Right ventricle myocardium inferior (tissue), 1 donor: ENCODE measurements at places on chromosomes 1 and 21. TPM values are rescaled to one million over a fixed set of nuclear protein-coding genes. Genes with fewer than 3 reads are reported as not detected.

DNA sequence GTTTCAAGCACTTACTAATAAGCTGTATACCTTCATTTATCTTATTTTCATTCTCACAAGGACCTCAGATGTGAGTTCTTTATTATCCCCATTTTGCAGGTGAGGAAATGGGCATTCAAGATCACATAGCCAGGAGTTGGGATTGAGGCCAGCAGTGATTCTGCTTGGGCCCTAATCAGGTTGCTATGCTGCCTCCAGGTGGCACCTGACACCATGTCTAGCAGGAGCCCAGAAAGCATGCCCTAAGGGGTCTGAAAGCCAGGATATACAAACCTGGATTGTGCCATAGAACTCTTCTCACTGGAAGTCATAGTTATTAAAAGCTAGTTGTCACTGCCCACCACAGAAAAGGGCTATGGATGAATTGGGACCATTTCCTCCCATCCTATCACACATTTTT, 61.1 kb downstream of the FYB2 start:
- no peak for DNase-seq

The TDRD5 gene
- total RNA-seq: not detected

GRCh38 chr1:225654277-225654597, 1.3 kb upstream of the ENAH start:
- no peak for DNase-seq

The CELA3A gene
- total RNA-seq: not detected

The PGLYRP3 gene
- not detected for total RNA-seq

GRCh38 chr1:110188035-110188618, 22.0 kb upstream of the KCNC4 start:
- no peak for DNase-seq

- no peak for DNase-seq
Observed at GRCh38 chr21:27306206-27306605, 339.3 kb upstream of the ADAMTS5 start.

The IL10 gene
- total RNA-seq: 0.54 TPM

DNA sequence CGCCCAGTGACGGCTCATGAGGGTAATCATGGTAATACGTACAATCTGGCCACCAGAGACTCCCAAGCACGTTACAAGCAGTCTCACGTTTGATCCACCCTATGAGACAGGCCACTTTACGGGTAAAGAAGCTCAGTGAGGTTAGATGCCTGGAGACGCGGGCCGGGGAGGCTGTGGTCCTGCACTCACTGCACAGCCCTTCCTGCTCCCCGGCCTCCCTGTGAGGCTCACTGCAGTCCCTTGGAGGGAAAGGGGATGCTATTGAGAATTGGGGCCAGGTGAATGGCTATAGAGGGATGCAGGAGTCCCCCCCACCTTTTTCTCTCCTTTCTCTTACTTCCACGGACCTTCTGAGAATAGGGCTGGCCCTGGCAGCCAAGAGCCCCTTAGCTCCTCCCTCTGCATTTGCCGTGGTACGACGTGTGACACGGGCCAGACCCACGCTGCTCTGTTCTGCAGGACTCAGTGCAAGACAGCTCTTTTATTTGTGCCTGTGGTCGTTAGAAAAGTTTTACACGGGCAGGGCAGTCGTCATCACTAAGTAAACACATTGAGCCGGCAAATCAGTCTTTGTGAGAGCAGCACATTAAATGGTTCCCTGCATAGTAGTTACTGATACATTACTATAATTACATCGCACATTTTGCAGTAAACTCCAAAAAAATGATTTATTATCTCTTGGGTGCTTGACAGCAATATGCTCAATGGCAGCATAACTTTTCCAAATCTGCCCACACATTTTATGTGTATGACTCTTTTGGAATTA, 18.8 kb downstream of the KIF26B start:
- DNase-seq: no peak

- DNase-seq: no peak
Observed at GRCh38 chr1:8230292-8230621, 87.7 kb upstream of the SLC45A1 start.

The LIPI gene
- total RNA-seq: not detected

DNA sequence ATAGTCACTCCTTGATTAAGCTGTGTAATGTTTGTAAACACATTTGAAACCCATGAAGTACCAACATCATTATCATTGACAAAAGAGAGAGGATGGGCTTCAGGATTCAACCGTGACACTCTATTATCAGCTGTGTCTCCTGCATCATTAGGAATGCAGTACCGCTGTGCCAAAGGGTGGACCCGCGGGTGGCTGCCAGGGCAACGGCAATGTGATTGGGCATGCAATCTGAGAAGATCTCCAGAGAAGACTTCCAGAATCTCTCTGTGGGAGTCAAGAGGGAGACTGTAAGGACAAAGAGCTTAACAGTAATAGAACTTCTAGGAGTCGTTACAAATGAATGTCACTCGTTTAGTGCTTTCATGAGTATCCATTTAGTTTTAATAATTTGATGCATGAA, 97.9 kb downstream of the USH2A start:
- no peak for DNase-seq

The C1orf167 gene
- 5.0 TPM for total RNA-seq

The DDX59 gene
- total RNA-seq: 12.7 TPM

DNA sequence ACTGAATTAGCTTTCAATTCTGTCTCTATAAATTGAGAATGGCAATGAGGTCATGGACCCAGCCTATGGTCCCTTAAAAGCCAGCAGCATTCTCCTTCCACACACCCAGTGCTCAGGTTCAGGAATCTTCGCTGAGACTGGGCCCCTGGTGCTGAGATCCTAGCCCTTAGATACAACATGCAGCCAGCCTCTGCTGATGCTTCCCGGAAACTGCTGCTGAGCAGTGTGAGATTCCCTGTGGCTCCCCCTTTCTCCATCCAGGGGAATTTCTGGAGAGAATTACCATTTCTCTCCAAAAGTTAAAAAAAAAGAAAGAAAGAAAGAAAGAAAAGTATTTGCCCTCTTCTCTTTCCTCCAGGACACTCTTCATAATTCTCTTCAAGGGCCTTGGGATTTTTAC, 31.7 kb upstream of the RALGPS2 start:
- no peak for DNase-seq

DNA sequence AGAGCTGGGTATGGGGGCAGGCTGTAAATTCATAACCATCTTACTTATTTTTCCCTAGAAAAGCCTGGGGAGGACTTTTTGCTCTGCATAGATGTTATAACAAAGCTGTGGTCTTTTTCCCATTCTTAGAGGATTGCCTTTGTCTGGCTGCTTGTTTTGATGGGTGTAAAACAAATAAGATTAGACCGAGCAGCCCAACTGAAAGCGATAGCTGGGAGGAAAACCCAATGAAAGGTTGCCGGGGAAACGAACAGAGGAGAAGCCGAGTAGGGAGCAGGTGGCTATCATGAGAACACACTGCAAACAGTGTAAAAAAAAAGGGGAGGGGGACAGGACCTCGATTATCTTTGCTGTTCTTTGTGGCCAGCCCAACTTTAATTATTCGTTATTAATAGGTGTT, 1.9 kb downstream of the ELAVL4 start:
- no peak for DNase-seq

The RAD54L gene
- 0.73 TPM for total RNA-seq

The CELA2A gene
- not detected for total RNA-seq

The DEPDC1 gene
- 0.43 TPM for total RNA-seq

GRCh38 chr1:60886793-60887331, 195.5 kb upstream of the NFIA start:
- DNase-seq: no peak

GRCh38 chr1:201436969-201437368, 15.4 kb upstream of the TNNI1 start:
- no peak for DNase-seq

The TSPAN2 gene
- total RNA-seq: 10.3 TPM

DNA sequence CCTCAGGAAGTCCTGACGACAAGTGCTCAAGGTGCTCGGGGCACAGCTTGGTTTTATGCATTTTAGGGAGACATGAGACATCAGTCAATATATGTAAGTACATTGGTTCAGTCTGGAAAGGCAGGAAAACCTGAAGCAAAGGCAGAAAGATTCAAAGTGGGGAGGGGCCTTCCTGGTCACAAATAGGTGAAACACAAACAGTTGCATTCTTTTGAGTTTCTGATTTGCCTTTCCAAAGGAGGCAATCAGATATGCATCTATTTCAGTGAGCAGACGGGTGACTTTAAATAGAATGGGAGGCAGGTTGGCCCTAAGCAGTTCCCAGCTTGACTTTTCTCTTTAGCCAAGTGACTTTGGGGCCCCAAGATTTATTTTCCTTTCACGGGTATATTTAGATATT, 8.9 kb upstream of the RNF187 start:
- no peak for DNase-seq

- no peak for DNase-seq
Observed at GRCh38 chr1:95408507-95409136, 174.6 kb downstream of the RWDD3 start.

The OPTC gene
- not detected for total RNA-seq

- no peak for DNase-seq
Observed at GRCh38 chr1:34684266-34684665, 70.6 kb upstream of the GJB5 start.

GRCh38 chr1:20399196-20399595, 86.8 kb downstream of the CAMK2N1 start:
- DNase-seq: no peak

GRCh38 chr1:80629304-80629837, 1171.4 kb upstream of the ADGRL2 start:
- no peak for DNase-seq

DNA sequence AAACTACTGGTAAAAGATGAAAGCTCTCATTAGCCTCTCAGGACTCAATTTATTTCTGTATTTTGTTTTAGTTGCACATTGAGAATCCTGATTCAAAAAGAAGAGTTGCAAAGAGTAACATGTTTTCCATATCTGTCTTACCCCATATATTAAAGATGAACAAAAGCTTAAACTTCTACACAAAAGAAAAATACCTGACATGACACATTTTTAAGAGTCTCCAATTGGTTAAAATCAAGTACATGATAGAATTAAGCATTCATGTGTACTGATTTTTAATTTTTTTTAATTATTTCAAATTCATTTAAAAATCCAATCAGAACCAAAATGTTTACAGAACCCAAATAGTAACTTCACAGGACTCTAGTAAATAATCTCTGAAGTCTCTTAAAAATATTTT, 72.0 kb downstream of the FOXJ3 start:
- DNase-seq: no peak

- no peak for DNase-seq
Observed at GRCh38 chr21:46639489-46640386, 4.3 kb downstream of the PRMT2 start.

The CHI3L2 gene
- 7.5 TPM for total RNA-seq

The BATF3 gene
- 1.2 TPM for total RNA-seq

DNA sequence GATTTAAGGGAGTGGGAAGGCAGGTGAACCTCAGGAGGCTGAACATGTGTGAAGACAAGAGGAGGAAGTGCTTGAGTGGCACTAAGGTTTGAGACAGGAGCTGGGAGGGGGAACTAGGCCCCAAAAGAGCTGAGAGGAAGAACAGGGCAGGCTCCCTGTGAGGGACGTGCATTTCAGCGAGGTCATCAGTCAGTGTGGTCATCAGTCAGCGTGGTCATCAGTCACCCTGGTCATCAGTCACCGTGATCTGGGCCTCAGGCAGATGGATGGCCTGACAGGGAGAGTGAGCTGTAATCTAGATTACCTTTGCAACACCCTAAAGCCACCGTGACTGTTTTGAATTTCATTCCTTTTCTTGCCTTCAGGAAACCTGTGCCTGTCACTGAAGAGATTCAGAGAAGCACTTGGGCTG, 29.1 kb downstream of the VTCN1 start:
- no peak for DNase-seq

GRCh38 chr1:203693721-203694120, 67.1 kb downstream of the ATP2B4 start:
- no peak for DNase-seq

- no peak for DNase-seq
Observed at GRCh38 chr1:203147376-203147775, 19.9 kb downstream of the ADORA1 start.

- DNase-seq: peak; percentile 72
Observed at GRCh38 chr1:201714542-201715329, 114.2 kb upstream of the IPO9 start.

DNA sequence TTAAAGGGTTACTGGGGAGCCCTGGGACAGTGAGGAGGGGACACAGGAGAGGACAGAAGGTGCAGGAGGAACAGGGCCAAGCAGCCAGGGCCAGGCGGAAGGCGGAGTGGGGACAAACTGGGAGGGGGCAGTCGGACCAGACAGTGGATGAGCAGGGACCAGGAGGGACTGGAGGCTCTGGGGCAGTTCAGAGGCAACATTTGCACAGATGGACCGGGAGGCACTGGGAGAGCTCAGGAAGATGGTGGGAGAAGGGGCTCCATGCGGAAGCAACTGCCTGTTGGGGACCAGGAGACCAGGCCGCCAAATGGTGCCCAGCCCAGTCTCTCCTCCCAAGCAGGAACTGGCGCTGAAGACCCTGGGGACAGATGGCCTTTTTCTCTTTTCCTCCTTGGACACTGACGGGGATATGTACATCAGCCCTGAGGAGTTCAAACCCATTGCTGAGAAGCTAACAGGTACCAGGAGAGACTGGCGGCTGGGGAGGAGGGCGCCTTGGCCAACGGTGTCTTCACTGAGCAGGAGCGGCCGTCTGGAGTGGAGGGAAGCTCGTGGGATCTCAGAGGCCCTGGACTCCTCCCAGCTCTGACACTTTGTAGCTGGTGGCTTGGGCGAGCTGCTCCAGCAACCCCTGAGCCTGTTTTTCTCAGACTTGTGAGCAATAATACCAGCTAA, 847 bp downstream of the SELENON start:
- no peak for DNase-seq

GRCh38 chr1:78432016-78432415, 58.8 kb upstream of the PTGFR start:
- no peak for DNase-seq

GRCh38 chr1:98991127-98992012, 13.3 kb downstream of the PLPPR5 start:
- DNase-seq: no peak

The PDC gene
- total RNA-seq: not detected

- no peak for DNase-seq
Observed at GRCh38 chr1:28233264-28233606, 406 bp upstream of the DNAJC8 start.

The ACAP3 gene
- 57.3 TPM for total RNA-seq

The PLPPR4 gene
- total RNA-seq: 0.24 TPM

DNA sequence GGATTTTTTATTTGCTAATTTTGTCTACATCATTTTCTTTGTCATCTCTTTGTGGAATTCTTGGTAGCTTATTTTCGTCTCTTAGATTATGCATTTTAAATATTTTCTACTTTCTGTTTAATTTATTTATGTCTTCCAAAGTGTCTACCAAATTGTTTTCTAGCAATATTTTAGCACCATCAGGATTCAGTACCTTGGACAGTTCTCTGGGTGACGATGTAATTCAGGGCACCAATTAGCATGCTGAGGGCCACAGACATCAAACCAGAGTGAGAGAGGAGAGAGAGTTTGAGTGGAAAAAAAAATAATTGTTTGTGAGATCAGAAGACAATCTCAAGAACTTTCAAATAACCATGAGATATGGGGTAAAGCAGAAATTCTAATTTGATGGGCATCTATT, 169.8 kb upstream of the CXADR start:
- no peak for DNase-seq

The FCER1G gene
- 38.3 TPM for total RNA-seq

DNA sequence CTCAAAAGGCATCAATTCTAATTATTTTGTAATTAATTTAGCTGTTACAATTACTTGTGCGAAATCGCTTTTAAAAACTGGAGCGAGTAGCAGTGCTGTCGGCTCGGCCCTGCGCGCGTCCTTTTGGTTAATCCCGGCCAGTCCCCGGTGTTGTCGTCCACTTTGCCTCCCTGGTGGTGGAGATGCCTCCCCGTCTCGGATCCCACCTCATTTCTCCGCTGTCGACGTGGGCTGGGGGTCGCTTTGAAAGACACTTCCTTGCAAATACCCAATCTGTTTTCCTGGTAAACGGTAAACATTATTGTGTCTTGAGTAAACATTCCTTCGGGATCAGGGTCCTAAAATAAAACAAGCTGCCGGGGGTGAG, 3.7 kb downstream of the FOXD3 start:
- no peak for DNase-seq
